ENCODE measurements at places on chromosomes 11 and 22.
A peak's percentile ranks its signal among the peaks of the same experiment; 100 is the strongest.

DNA sequence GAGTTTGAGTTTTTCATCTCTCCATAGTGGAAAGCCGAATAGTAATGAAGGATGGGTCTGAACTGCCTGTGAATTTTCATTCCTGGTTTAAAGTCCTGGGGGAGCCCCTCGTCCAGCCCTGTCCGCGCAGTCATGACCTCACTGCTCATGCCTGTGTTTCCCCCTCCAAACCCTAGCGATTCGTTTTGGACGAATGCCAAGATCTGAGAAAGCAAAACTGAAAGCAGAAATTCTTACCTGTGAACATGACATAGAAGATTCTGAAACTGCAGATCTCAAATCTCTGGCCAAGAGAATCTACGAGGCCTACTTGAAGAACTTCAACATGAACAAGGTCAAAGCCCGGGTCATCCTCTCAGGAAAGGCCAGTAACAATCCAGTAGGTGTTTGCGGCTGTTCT is 30.5 kb downstream of the CDPF1 start:
- DNase-seq = no peak

DNA sequence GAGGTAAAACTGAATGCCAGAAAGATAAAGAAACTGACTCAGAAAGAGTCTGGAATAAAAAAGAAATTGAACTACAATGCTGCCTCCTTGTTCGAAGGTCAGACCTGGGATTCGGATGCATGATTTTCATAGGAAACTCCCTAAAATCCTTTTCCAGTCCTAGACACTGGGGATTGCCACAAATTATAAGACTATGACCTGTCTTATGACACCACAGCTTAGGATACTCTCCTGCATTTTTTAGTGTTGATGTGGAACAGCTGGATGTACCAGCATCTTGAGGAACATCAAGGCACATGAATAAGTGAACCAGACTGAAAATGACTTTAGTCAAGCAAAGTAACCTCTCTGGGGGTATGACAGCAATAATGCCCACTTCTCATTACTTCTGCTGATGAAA is 9.0 kb downstream of the KIRREL3 start:
- DNase-seq = no peak

- DNase-seq = no peak
These were observed 70.8 kb downstream of the RNF169 start for GRCh38 chr11:74819400-74819799.

GRCh38 chr11:10331548-10332289 is 26.8 kb downstream of the ADM start:
- no peak for DNase-seq

- no peak for DNase-seq
These were observed 19.1 kb downstream of the CD44 start for GRCh38 chr11:35157814-35158700.

GRCh38 chr11:59097113-59097708 is 9.8 kb upstream of the FAM111B start:
- peak; percentile 47 for DNase-seq

GRCh38 chr22:36755316-36755715 is 20.6 kb downstream of the IFT27 start:
- DNase-seq = no peak

- no peak for DNase-seq
These were observed 28.0 kb downstream of the ZC3H12C start for GRCh38 chr11:110121204-110121603.

DNA sequence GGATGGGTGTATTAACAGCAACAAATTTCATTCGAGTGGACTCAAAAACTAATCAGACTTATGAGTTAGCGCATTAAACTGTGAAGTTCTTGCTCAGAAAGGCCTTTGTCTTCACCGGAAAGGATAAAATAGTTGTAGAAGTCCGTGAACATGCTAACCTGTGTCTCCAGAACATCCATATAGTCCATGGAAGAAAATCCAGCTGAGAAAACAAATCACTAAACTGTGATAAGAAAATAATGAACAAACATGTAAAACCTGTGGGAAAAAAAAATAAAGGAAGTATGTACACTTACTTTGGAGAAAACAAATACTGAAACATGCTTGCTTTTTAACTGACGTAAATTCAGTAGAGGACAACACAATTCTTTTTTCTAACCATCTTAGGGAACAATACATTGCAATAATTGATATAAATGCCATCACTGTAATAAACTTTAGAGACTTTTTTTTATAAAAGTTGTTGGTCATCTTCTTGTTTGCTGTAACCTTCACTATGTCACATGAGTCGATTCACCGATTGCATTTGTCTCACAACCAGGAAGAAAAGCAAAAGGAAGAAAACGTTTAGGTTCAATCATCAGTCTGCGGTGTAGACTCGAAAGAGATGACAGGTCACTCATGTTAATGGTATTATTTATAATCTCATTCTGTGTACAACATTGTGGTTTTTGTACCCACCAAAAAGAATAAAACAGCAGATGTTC is 41.9 kb downstream of the MSANTD4 start:
- no peak for DNase-seq

DNA sequence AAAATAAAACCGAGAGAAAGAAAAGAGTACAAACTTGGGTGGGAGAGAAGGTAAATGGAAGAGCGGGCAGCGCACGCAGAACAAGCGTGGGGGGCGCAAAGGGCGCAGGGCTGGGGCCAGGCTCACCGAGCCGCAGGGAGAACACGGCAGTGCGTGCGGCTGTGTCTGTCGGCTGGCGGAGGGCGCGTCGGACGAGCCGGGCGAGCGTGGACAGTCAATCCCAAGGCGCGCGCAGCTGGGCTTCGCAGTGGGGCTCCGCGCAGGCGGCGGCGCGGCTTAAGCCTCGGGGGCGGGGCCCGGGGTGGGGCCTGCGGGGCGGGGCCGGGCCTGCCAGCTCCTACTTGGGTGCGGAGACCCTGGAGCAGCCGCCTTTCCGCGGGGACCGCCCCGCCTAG is at the start of gene UCP2:
Gene UCP2, minus strand, starts transcription at position 249 of the 395 bp plus-strand sequence. CDS start 4,465 bp downstream, outside the sequence.
- peak; percentile 67 for DNase-seq

GRCh38 chr11:95993438-95994298 is 69.8 kb upstream of the MTMR2 start:
- DNase-seq = no peak

DNA sequence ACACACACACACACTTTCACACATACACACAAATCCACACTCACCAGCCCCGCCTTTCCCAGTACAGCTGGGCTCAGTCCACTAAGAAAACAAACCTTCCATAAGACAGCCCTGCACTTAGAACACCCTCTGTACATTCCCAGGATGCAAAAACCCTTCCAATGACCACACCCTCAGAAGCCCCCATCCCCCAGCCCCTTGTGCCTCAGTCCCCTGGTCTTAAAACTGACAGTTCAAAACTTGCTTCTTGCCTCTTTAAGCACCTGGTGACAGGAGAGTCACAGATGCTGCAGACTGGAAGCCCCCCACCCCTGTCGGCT is 23.0 kb downstream of the APLNR start:
- no peak for DNase-seq

DNA sequence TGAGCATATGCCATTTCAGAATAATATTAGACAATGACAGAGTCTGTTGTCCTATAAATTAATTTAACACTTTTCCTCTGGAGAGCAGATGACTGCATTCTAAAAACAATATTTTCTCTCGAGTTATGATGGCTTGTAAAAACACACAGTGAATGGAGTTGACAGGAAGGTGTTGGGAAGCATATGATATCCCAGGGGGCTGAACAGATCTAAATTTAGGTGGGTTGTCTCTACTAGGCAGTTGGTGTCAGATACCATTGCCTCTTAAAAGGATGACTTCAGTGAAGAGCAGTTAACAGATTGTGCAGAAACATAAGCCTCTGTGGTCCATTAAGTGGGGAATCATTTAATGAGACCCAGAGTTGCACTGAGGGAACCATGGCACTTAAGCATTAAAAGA is 30.7 kb downstream of the SVIP start:
- no peak for DNase-seq

DNA sequence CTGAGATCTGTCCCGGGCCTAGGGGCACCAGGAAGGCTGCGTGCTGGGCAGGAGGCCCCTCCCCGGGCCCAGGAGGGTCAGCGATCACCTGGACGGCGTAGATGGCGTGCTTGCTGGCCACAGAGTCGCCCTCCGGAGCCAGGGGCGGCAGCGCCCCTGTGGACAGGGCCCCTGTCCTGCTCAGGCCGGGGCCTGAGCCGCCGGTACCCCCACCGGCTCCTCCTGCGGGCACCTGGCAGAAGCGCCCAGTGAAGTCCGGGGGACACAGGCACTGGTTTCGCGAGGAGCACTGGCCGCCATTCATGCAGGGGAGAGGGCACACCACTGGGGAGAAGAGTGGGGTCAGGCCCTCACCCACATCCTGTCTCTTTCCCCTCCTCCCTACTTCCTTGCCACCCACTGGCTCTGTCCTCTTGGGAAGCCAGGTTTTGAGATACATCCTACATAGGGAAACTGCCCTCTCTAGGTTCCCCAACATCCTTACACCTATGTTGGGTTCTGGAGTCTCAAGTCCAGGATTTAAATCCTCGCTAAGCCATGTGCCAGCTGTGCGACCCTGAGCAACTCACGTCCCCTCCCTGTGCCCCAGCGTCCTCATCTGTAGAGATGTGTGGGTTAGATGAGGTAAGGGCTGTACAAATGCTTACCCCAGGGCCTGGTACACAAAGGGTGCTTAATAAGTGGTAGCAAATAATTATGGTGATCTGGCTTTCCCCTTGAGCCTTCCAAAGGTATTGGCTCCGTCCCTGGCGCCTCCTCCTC is 3.9 kb downstream of the LTBP3 start:
- DNase-seq = no peak

- DNase-seq = no peak
These were observed 49.8 kb downstream of the ARHGAP8 start for GRCh38 chr22:44802071-44802700.

- DNase-seq = no peak
These were observed 72.0 kb upstream of the IGLL5 start for GRCh38 chr22:22815397-22816170.

- no peak for DNase-seq
These were observed 47.7 kb upstream of the PPP6R3 start for GRCh38 chr11:68412593-68413475.

DNA sequence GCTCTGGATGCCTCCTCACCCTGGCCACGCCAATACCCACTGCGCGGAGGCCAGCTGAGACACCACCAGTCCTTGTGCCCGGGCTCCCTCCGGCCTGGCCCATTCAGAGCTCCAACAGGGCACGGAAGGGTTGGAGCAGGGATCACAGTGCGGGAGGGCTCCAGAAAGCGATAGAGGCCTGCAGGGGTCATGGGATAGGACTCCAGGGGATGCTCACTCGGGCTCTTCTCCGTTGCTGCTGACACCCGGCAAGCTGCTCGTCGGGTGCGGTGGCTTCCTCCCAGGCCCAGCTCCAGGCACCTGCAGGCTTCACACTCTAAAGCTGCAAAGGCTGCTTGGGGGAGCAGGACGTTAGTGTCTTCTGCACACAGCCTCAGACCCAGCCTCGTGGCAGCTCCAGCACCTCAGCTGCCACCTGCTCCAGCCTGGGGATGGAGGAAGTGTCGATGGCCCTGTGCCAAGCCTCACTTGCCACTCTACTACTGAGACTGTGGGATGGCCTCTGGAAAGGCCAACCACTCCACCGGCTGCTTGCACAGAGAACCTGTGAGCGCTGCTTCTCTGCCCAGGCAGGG is 10.6 kb downstream of the WNT7B start:
- DNase-seq = no peak

DNA sequence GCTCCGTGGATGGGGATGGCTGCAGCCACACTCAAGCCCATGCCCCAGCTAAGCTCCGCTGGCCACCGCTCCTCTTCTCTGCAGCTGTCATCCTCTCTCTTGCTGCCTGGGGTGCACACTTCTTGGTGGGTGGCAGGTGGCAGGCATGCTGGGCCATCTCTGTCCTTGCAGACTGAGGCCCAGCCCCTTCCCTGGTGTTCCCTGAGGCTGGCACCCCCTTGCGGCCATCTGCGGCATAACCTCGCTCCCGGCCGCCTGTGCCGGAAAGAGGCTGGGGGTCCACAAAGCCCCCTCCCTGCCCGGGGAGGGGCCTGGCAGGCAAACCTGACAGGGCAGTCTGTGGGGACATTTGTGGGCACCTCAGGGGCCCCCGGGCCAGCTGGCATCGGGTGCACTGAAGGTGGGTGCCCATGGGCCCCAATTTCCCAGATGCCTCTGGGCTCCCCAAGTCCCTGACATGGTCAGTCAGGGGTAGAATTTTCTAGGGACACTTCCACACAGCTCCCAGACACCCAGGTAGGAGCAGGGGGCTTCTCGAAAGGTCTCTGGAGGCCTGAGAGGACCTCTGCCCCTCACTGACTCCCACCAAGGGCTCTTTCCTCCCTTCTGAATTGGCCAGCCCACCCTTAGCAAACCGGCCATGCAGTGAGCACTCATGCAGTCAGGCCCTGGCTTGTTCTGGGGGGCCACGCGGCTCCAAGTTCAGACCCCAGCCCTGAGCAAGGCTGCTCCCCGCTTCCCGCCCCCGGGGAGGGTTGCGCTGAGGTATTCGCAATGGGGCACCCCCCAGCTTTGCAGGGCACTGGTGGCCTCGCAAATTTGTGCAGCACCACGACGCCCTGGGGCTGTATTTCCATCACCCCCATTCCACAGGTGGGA is 23.5 kb upstream of the TH start:
- DNase-seq = peak; percentile 23

DNA sequence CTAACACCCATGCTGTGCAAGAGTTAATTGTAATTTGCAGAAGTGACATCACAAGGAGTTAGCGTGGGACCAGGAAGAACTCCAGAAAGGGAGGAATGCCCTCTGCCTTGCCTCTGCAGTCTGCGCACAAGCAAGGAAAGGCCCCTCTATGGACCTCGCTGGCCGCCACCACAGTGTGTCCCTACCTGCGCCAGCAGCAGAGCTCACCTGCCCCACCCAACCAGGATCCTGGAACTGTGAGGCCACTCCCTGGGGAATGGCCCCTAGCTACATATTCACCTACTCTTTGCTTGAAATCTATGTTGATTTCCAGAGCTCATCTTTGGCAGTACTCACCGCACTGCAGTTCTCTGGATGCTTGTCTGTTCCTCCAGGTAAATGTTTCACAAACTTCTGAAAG is 72.0 kb upstream of the MTNR1B start:
- DNase-seq = no peak

GRCh38 chr11:63765688-63766241 is 2.8 kb downstream of the ZFTA start:
- DNase-seq = no peak

DNA sequence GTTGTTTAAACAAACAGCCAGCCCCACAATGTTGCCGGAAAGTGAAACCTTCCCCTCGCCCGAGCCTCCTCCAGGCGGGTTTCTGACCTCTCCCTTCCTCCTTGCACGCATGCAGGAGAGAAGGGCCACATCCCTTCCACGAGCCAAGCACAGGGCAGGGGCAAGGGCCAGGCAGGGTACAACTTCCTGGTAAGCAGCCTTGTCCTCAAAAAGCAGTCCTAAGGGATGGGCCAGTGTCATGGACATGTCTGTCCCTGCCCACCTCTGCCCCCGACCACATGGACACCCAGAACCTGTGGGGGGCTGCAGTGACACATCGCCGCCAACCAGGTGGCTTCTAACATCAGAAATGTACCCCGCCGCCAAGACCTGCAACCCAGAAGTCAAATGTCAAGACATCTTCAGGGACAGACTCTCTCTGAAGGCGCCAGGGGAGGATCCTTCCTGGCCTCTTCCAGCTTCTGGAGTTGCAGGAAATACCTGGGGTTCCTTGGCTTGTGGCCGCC is 145.3 kb downstream of the CRYBB2 start:
- DNase-seq = no peak

All from activated T-helper 1 cell treated with anti-CD3 and anti-CD28 coated beads, Interleukin-2, amount 50 U/mL, for 16 hours (primary cell).